Activated CD8-positive, alpha-beta T cell treated with anti-CD3 and anti-CD28 coated beads for 36 hours (primary cell): ENCODE measurements at places on chromosomes 5 and 9. TPM values are rescaled to one million over a fixed set of nuclear protein-coding genes. Genes with fewer than 3 reads are reported as not detected.

The BSPRY gene
- 9.1 TPM for total RNA-seq

The SPRY4 gene
- total RNA-seq, result 0.90 TPM

The PHPT1 gene
- 124 TPM for total RNA-seq

DNA sequence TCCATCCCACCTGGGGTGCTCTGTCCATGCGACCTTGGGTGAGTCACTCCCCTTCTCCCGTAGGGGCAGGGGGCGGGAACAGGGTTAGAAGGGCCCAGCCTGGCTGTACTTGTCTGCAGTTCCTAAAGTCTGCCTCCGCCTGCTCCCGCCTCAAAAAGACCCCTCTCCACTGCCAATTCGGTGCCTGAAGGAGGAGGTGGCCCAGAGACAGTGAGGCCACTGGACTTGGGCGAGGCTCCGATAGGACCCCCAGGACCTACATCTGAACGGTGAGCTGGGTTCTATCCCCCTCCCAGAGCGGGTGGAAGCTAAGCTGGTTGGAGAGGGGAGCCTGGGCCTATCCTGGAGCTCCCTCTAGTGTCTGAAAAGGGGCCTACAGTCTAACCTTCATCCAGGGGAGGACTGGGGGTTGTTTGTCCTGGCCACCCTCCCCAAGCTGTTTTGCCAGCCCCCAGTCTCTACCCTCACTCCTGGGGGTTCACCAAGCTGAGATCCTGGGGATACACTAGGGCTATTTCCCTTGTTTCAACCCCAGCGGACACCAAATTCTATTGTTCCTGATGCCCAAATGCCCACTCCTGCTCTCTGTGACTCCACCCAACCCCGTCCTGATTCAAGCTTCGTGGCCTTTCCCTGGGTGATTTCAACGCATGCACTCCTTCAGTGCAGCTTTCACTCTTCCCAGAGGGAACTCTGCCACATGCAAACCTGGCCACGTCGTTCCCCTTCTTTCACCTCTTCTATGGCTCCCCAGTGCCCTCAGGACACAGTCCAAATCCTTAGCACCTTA, 6.1 kb upstream of the CRB2 start:
- no peak overlapping the region for H3K27ac ChIP-seq
- peak; percentile 77 for DNase-seq
- peaks cover 9% of the 10 kb centered on the region for H3K27me3 ChIP-seq
- no peak overlapping the region for H3K4me3 ChIP-seq
- H3K4me1 ChIP-seq, result peaks cover 4% of the 10 kb centered on the region
- no peaks in the 10 kb centered on the region for H3K36me3 ChIP-seq
